Bronchial epithelial cell (primary cell): ENCODE measurements at places on chromosomes 5 and 9.
A peak's percentile ranks its signal among the peaks of the same experiment; 100 is the strongest.

DNA sequence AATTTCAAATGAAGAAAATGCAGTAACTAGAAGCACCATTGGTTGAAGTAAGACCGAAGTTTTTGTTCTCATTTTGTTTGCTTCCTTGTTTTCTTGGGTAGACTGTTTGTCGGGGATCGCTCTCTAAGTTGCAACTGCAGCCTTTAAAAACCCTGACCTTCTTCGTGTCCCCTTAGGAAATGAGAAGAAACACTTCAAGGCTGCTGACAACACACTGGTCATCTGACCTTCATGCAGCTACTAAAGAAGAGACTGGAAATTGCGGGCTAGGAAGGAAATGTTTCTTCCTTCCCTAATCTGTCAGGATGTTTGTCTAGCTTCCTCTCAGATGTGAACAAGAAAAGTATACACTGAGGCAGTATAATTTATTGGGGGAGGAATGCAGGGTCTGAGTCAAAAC lies 50.7 kb upstream of the CHSY3 start:
- DNase-seq = no peak

GRCh38 chr5:1220351-1220750 lies 4.8 kb upstream of the SLC6A18 start:
- DNase-seq = no peak

DNA sequence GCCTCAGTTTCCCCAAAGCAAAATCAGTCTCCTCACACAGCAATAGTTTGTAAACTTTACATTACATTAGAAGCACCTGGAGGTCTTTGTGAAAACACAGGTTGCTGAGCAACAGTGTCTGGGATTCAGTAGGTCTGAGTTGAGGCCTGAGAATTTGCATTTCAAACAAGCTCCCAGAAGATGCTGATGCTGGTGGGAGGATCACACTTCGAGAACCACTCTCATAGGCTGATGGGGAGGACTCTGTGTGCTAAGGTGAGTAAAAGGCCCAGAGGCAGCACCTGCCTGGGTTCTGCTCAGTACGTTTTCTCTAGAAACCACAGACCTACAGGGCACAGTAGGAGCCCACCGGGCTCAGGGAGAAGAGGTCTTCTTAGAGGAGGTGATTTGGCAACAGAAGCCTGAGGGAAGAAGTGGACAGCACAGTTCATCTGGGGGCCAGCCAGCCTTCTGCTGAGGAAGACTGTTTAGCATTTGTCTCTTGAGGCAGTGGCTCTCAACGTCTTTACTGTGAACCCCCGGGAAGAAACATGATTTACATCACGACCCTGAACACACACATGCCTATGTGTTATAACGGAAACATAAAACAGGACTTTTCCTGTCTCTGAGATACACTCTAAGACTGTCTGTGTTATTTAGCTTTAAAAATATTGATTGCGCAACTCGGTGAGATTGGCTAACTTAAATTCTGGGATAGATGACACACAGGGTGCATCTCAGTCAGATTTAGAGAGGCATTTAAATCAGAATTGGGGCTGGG lies 24.8 kb upstream of the DENND1A start:
- DNase-seq = peak; percentile 9

- DNase-seq = no peak
Measured at GRCh38 chr5:67206461-67206860, 9.9 kb upstream of the CD180 start.

DNA sequence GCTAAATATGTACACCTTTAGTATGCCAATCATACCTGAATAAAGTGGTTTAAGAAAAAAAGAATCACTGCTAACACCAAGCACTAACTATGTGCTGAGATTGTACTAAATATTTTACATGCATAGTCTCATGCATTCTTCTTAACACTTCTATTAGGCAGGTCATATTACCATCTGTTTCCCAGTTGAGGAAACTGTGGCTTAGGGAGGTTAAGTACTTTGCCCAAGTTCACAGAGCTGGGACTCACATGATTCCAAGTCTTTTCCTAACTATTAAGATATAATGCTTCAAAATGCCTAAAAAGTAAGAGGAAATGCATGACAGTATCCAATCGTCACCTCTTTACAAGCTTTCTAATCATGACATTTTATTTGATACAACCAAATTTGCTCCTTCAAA lies 69.2 kb upstream of the PLPP6 start:
- no peak for DNase-seq

- no peak for DNase-seq
Measured at GRCh38 chr5:59749782-59750520, 143.6 kb downstream of the PDE4D start.

DNA sequence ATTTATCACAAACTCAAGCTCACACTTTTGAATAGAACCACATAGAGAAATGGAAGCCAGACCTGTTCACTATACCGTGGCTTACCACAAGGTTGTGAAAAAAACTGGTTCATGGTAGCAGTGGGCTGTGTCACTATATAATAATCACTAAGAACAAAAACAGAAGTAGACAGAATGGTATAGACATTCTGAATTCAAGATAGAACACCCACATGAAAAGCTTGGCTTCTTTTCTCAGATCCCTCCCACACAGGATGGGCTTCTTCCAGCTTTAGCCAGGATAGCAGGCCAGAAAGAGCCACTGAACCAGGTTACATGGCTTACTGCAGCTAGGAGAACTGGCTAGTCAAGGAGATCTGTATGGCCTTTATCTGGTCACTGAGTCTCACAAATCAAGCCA lies 6.1 kb upstream of the NRG2 start:
- DNase-seq = no peak

- DNase-seq = no peak
Measured at GRCh38 chr5:174218162-174218561, 172.7 kb downstream of the NSG2 start.

DNA sequence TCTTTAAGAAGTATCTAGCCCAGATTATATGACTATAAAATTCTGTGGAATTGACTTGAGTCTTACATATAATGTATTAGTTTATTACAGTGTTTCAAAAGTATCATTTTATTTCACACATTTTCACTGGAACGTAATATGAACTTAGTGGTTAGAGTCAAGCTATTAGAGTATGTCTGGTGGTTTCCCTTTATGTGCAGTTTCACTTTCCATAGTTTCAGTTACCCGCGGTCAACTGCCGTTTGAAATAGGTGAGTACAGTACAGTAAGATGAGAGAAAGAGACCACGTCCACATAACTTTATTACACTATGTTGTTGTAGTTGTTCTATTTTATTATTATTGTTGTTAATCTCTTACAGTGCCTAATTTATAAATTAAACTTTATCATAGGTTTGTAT lies 50.5 kb downstream of the COMMD10 start:
- DNase-seq = no peak

GRCh38 chr5:15702102-15702501 lies 202.1 kb downstream of the FBXL7 start:
- DNase-seq = peak; percentile 56

GRCh38 chr5:110623874-110624273 lies 102.6 kb downstream of the TMEM232 start:
- no peak for DNase-seq

DNA sequence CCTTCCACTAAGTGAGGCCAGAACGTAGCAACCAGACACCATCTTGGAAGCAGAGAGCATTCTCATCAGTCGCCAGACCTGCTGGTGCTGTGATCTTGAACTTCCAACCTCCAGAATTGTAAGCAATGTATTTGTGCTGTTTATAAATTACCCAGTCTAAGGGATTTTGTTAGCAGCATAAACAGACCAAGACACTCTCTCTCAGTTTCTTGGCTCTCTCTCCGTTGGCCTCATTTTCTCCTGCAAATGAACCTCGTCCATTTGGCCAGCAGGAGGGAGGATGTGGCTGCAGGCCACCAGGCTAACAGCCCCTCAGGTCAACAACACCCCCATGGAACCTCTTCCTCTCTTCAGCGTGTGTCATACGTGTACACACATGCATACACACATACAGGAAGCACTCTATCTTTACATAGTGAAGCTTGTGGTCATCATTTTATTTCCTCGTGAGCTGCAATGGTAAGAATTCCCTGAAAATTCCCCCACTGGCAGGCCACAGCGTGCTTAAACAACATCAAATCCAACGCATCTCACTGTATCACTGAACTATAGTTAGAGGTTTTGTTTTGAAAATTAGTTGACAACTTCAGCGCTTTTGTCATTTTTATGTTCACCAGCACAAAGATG lies 62.8 kb upstream of the PPP1R26 start:
- DNase-seq = peak; percentile 55
